ENCODE measurements at places on chromosomes 16 and 17.

DNA sequence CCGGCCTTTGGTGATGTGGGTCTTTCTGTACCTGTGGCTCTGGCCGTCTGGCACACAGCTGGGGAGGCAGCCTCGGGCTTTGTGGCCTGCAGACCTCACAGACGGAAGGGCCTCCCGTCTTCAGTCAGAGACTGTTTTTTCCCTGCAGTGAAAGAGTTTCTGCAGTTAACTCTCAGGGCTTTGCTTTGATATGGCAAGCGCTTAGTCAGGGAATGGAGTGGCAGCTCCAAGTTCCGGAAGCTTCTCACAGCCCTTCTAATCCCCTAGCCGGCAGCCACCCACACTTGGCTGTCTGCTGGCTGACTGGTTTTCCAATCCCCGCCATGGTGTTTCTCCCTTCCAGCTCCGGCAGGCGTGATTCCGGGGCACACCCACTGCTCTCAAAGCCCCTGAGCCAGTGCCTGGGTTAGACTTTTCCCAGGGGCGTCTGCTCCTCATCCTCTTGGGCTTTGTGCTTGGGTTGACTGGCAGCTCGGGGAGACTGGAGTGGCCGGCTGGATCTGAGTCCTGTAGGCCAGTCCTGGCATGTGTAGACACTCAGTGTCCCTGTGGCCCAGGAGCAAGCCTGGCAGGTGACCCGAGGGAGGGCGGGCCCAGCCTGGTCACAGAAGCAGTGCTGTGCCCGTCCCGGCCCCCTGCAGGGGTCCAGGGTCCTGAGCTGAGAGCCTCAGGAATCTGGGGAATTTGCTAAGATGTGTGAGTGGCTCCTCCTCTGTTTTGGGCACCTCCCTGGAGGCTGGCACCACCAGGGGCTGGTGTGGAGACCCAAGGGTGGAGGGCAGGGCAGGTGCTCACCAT, 29.9 kb downstream of the BAIAP2 start:
- no peak for DNase-seq

DNA sequence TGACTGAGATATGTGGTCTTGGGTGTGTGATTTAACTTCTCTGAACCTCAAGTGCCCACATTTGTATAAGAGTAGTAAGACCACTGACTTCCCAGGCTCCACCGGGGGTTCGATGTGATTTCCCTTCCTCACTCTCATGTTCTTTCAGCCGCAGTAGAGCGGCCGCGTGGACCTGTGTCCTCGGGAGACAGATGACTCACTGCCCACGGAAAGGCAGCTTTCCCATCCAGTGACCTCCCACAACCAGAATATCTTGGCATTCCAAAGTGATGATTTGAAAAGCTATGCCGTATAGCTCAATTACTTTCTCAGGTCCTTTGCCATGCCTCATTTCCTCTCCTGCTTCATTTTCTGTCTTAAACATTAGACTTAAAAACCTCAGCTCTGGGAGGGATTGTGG, 73.6 kb downstream of the IL21R start:
- DNase-seq = no peak

GRCh38 chr17:43169561-43170139, 1.4 kb upstream of the NBR1 start:
- no peak for DNase-seq

DNA sequence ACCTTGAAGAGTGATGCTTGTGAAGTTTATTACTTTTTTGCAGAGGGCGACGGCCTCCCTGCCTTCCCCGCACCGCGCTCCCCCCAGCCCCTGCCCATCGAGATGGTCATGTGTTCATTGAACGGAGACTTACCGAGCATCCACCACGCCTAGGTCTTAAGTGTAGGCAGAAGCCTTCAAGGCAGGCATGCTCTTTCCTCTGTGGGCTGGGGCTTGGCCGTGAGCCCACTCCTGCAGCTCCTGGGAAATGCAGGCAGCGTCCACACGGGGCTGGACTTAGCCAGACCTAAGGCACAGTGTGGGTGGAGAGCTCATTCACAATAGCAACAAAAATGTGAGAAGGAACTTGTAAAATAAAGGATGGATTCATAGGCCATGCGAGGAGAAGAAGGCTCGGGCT, 19.2 kb downstream of the RNF213 start:
- no peak for DNase-seq

DNA sequence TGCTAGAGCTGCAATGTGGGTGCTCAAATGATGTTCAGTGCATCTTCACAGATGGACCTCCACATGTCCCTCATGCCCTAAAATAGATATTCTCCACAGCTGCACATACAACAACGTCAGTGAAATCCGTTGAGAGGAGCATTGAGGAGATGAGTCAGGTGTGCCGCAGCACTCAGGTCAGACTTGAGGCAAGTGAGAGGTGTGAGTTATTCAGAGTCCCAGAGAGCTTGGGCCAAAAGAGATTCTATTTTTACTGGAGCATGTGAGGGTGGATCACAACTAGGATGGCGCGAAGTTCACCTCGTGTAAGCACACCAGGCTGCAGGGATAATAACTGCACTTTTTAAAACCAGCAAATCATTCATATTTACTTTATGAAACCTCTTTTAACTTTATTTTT, 645.3 kb downstream of the MAF start:
- DNase-seq = no peak

- no peak for DNase-seq
Observed at GRCh38 chr17:81837641-81838040, 2.8 kb upstream of the PPP1R27 start.

- no peak for DNase-seq
Observed at GRCh38 chr16:84007965-84008364, 34.6 kb downstream of the SLC38A8 start.

GRCh38 chr17:9229160-9229825, 208.0 kb downstream of the NTN1 start:
- DNase-seq = no peak

- DNase-seq = no peak
Observed at GRCh38 chr17:61490540-61490975, 38.3 kb downstream of the TBX4 start.

DNA sequence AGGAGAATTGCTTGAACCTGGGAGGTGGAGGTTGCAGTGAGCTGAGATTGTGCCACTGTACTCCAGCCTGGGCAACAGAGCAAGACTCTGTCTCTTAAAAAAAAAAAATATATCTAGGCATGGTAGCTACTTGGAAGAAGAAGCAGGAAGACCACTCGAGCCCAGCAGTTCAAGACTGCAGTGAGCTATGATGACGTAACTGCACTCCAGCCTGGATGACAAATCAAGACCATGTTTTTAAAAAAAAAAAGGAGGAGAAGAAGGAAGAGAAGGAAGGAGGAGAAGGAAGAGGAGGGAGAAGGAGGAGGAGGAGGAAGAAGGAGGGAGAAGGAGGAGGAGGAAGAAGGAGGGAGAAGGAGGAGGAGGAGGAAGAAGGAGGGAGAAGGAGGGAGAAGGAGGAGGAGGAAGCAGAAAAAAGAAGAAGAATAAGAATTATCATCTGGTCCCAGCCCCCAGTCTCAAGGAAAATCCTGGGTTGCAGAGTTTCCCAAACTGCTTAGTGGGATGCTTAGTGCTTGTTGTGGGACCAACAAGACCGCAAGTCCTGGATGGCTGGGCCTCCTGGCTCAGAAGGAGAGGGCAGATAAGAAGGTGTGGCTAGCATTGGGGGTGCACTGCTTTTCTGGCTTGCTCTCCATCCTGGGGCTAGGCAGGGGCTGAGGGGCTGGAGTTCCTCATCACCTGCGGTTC, 3.7 kb upstream of the DRC7 start:
- no peak for DNase-seq

- DNase-seq = no peak
Observed at GRCh38 chr16:78506367-78507193, 407.1 kb downstream of the WWOX start.

GRCh38 chr17:33014751-33015150, 23.1 kb downstream of the SPACA3 start:
- DNase-seq = no peak

DNA sequence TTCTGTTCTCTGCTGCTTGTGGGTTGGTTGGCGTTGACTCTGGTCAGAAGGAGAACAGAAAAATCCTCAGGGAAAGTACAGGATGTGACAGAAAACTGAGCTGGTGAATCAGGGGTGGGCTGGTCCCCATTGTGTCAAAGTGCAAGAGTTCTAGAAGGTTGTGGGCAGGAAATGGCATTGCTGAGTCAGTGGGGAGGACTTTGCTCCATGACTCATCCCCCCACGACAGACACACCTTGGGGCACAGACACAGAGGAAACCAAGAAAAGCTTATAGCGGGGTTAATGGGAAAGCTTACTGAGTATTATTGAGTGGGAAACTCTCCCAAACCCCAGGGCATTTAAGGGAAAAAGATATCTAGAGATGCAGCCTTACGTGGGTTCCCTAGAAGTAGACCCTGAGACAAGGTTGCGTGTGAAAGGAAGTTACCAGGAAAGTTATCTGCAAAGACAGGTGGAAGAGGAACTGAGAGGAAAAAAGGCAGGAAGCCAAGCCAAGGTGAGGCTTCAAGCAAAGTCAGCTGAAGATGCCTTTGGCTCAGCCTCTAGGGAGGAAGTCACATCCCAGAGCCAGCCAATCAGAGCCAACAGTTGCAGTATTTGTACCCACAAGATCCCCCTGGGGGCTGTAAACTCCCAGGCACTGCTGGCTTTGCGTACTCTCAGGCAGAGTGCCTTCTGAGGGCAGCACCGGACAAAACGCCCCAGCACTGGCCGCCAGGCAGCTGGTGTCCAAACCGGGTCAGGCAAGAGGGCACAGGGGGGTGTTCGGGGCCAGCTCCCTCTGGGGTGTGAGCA, 86.4 kb downstream of the FOXL1 start:
- DNase-seq = no peak

DNA sequence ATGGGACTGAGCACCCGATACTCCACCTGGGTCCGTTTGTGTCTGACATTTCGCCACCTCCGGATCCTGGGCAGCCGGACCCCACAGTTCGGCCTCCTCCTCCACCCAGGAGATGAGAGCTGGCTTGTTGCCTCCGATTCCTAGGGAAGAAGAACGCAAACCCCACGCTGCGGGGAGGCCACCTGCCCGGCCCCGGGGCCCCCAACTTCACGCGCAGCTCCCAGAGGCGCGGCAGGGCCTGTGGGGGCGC, 542 bp downstream of the ZNF764 start:
- no peak for DNase-seq

GRCh38 chr17:80926591-80927250, 64.9 kb upstream of the CHMP6 start:
- DNase-seq = no peak

DNA sequence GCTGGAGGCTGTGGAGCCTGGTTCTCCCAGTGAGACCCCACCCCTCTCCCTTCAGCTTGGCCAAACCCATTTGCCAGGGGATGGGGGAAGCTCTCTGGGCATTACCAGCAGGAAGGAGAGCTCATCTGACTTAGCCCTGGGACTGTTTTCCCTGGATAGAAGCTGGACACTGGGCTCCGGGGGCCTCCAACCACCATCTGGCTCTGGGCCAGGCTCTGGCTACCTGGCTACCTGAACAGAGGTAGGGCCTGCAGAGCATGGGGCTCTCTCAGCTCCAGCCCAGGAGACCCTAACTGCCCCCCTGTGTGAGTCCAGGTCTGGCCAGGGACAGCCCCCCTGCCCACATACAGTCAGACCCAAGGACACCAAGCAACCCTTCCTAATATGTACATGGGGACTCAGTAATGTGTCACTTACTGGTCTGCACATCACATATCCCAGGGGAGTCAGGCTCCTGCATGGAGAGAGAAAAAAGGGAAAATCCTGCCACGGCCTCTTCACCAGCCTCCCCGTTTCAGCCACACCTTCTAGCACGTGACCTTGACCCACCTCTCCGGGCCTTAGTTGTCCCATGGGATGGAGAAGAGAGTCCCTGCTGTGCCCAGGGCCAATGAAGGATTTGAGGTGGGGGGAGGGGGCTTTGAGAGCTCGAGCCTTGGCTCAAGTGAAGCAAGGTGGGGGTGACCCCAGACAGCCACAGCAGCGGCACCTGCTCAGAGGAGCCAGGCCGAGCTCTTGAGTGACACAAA, 13.8 kb downstream of the CNGB1 start:
- no peak for DNase-seq

DNA sequence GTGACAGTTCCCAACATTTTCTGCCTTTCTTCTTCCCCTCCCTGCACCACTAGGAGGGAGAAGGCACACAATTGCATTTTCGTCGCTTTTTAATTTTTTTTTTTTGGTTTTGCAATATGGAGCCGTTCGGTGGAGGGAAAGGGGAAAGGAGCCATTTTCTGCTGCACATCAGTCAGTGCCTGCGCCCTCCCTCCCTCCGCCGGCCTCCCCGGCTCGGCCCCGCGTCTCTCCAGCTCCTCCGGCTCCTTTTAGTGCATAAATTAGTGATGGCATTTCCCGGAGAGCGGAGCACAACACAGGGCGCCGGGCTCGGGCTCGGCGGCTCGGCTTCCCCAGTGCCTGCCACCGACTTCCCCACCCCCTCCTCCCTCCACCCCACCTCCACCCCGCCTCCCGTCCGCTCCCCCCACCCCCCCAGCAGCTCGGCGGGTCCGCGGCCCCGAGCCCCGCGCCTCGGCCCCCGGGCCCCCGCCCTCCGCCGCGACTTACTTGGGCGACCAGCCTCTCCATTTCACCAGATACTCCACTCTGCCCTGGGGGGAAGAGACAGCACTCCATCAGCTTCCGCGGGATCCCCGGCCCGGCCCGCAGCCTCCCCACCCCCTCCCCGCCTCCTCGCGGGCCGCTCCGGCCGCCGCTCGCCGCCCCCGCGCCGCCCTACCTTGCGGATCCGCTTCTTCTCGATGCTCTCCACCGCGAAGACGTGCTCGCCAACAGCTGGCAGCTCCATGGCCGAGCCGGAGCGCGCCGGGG, 542 bp downstream of the CBX4 start:
- DNase-seq = no peak

DNA sequence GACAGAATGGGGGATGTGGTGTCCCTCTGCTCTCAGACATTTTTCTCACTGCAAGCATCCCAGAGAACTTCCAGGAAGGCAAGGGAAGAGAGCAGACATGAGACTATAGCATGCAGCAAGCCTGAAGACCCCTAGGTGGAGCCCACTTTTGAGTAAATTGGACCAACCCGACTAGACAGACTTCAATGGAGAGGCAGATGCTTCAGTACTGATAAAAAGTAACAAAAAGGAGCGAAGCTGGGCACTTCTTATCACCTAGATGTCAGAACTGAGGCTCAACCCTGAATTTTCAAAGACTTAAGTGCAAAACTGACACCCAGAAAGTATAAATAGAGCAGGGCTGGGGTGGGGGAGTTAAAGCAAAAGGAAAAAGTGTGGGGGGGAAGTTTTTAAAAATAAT, 130.8 kb downstream of the PMP22 start:
- DNase-seq = no peak
